ENCODE measurements at places on chromosomes 3 and 15. TPM values are rescaled to one million over a fixed set of nuclear protein-coding genes. Genes with fewer than 3 reads are reported as not detected.
A peak's percentile ranks its signal among the peaks of the same experiment; 100 is the strongest.

DNA sequence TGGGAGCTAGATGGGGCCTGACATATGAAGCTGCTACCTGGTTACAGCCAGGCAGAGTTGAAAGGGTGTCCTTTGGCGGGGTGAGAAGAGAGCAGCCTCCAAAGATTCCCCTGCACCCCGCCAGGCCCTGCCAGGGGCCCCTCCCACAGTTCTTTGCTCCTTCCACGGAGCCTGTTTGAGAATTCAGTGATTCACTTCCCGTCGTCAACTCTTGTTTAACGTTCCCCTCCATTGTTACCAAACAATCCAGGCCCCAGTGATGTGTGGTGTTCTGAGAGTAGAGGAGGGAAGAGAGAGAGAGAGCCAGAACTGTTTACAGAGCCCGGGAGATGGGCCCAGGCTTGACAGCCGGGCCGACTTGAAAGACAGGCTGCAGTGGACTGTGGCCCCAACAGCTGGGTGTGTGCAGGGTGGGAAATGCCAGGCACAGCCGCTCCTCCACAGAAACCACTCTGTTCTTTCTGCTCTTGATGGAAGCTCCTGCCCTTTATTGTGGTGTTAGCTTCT, 81.5 kb downstream of the SMAD3 start:
- DNase-seq = no peak

DNA sequence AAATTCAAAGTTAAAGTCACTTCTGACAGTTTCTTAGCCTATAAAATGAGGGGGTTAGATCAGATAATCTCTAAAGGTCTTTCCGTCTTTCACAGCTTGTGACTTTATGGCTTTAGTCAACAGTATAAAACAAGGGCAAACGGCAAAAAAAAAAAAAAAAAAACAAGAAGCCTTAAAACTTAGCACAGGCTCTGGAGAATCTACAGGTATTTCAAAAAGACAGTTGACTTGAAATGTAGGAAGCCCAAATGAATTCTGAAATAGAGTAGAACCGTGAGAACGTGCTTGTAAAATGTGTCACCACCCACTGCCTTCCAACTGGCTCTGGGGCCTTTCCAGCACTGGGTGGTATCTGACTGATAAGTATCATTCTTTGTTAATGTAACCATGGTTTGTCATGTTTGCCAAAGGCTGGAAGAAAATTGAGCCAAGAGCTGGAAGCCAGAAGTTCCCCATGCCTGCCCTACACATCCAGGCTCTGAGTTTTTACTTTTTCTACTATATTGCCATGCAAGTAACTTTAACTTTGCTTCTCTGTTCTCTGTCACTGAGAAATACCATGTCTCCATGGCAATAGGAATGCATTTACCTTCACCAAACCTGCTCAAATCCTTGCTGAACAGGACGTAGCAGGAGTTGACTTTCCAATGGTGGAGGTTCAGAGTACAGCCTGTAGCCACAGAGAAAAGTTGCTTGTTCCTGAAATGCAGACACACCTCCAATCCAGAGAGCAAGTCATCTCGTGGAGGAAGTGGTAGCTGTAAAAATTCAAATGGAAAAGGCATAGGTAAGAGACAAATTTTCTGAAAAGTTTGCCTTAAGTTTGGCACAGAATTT, 35.8 kb upstream of the THSD4 start:
- peak; percentile 84 for DNase-seq

- no peak for DNase-seq
Observed at GRCh38 chr3:54213907-54214306, 91.6 kb downstream of the CACNA2D3 start.

GRCh38 chr3:158571969-158572765, 1.2 kb downstream of the MLF1 start:
- DNase-seq = peak; percentile 12

GRCh38 chr3:16704941-16705340, 99.7 kb upstream of the DAZL start:
- DNase-seq = no peak

DNA sequence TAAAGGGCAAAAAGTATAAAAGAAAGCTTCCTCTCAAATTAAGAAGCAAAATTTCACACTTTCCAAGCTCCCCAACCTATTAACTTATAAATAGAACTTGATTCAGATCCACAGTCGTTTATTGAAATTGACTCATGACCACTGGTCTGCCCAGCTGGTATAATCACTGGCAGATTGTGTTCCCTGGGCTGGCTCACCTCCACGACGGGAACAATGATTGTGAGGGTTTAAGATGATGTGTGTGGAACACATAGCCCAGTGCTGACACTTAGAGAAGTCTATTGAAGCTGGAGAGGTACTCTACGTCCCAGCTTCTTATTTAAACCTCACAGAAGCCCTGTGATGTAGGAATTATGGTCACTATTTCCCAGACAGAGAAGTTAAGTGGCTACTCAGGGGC, 90.4 kb downstream of the MB21D2 start:
- DNase-seq = no peak

DNA sequence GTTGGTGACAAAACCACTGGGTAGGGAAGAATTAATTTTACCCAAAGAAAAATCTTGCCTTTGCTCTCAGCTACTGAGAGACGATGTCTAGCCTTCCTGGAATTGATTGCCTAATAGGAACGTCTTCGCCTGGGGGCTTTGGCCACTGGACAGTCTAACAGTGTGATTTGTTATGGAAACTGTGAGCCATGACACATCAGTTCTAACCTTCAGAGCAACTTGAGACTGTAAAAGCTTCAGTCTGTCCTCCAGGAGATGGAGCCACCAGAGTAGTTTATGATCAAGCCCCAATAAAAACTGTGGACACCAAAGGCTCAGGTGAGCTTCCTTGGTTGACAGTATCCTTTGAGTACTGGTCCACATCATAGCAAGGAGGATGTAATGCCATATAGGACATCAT, 235.8 kb upstream of the TMCO5A start:
- no peak for DNase-seq

DNA sequence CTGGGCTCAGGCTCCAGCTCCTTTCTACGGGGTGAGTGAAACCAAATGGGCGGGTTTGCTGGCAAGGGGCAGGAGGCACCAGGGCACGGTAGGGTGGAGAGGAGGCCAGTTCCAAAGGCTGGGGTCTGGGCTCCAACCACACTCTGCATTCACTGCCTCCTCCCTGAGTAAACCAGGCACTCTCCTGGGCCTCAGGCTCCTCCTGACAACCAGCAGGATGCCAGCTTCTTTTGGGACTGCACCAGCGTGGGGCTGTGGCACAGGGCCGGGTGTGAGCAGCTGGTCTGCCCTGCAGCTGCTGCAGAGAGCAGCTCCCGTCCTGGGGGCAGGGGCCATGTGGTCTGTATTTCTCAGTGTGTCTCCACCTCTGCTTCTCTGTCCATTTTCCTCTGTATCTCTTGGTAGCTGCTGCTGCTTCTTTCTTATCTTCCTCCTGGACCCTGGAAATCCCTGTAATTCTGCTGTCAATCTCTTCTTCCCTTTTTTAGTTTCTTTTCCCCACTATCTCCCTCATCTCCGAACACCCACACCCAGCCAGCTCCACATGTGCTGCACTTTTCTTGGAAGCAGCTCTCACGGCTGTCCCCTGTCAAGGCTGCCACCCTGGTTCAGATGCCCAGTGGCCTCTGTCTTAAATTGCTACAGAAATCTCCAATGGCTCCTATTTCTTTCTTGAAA, 54.9 kb upstream of the TBC1D21 start:
- DNase-seq = no peak

- no peak for DNase-seq
Observed at GRCh38 chr3:38757721-38758120, 58.3 kb downstream of the SCN10A start.

DNA sequence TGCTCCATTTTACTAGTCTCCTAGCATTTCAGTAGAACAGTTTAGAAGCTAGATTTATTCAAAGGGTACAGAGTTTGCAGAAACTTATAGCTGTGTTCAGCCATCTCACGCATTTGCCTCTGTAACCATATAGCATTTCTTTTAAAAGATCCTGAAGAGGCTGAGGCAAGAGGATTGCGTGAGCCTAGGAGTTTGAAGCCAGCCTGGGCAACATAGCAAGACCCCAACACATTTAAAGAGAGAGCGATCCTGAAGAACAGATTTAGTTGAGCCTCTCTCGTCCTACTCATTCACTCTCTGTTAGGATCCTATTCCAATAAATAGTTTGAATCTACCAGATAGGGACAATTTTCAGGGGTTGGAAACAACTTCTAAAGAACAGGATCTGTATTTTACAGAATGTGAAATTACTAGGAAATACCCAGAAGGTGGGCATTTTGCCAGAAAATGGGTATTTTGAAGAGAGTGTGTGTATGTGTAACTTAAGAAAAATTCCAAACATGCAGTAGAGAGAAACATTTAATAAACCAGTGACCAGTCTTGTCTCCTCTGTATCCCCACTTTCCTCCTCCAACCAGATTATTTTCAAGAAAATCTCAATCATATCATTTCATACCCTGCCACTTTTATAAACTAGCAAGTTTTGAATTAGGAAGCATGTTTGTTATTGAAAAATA, 4.5 kb downstream of the EIF3J start:
- no peak for DNase-seq

DNA sequence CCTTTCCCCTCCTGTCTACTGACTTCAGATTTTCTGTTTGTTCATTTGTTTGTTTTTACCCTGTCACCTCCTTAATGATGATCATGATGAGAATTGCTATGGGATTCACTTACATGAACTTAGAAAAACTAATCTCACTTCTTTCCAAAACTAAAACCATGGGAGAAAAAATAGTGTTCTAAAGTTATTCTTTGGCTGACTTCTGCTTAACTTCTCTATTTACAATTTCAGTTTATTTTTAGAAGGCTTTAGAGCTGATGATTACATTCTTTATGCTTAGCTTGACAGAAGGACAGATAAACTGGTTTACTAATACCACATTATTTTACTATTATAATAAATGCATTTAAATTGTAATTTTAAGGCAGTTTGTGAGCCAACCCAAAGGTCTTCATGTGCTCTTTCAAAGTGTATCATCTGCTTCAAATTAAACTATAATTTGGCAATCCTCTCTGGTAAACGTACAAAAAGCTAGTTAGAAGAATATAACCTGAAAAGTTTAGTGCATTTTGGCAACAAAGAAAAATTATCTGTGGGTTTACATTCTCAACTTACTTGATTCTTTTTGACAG, 676.8 kb upstream of the UBE2E2 start:
- no peak for DNase-seq

- DNase-seq = peak; percentile 48
Observed at GRCh38 chr3:197847866-197848401, 56.9 kb downstream of the LRCH3 start.

DNA sequence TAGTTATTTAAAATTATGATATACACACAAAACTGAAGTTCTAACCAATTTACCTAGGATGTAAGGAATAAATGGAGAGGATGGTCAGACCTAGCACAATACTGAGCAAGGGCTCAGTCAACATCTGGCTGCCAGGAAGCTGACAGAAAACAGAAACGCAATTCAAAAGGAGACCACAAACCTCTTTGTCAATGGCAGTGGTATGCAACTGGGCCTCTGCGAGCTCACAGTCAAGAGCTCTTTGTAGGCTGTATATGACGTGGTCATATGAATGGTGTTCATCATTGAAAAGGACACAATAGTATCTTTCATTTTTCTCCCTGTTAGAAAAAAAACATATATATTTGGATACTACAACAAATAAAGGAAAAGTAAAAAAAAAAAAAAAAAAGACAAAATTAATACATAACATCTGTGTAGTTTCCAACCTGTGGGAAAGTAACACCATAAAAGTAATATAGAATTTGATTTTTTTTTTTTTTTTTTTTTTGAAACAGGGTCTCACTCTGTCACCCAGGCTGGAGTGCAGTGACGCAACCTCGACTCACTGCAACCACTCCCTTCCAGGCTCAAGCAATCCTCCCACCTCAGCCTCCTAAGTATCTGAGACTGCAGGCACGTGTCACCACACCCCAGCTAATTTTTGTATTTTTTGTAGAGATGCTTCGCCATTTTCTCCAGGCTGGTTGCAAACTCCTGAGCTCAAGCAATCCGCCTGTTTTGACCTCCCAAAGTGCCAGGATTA, 37.9 kb downstream of the UBR1 start:
- DNase-seq = no peak

DNA sequence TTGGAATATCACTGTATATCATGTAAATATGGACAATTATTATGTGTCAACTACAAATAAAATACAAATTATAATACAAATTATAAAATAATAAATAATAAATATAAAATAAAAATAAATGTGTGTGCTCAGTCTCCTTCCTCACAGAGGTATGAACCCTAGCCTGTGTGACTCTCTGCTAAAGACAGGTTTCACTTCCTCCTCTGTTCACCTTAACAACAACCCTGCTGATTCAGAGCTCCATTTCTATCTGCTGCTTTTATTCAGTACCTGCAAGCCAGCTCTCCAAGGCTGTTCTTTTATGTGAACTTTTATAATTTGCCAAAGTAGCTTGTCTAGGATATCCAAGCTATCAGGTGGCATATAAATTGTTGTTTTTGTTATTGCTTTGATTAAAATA, 610.7 kb upstream of the GRM7 start:
- DNase-seq = no peak

GRCh38 chr15:78368651-78369050, 28.5 kb downstream of the CRABP1 start:
- DNase-seq = no peak

The GPR156 gene
- not detected for total RNA-seq

The KLHDC8B gene
- 11.6 TPM for total RNA-seq

The TRH gene
- total RNA-seq = not detected

The MGLL gene
- 10.5 TPM for total RNA-seq

The PIGBOS1 gene
- total RNA-seq = 11.6 TPM

The TMEM44 gene
- 20.9 TPM for total RNA-seq

The ALPK3 gene
- 0.58 TPM for total RNA-seq

The IL16 gene
- total RNA-seq = 7.1 TPM

The DISP2 gene
- not detected for total RNA-seq

The KLHL40 gene
- 0.18 TPM for total RNA-seq
